ENCODE measurements at places on chromosomes 11 and 22.

DNA sequence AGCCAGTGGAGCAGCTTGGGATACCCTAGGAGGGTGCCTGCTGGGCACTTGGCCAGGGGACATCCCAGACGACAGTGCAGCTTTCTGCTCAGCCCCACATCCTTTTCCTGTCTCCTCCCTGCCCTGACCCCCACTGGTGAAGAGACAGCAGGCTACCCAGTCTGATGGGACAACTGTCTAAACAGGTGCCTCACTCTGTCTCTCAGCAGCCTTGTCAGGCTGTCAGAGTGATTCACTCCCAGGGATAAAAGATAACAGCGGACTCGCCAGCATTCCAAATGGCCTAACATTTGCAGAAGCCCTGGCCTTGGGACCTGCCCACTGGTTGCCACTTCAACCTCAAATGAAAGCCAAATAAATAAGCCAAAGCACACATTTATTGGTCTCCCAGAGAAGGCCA, 318.6 kb upstream of the PLET1 start:
- no peak for DNase-seq

- no peak for DNase-seq
Measured at GRCh38 chr11:100578831-100579311, 108.2 kb upstream of the ARHGAP42 start.

DNA sequence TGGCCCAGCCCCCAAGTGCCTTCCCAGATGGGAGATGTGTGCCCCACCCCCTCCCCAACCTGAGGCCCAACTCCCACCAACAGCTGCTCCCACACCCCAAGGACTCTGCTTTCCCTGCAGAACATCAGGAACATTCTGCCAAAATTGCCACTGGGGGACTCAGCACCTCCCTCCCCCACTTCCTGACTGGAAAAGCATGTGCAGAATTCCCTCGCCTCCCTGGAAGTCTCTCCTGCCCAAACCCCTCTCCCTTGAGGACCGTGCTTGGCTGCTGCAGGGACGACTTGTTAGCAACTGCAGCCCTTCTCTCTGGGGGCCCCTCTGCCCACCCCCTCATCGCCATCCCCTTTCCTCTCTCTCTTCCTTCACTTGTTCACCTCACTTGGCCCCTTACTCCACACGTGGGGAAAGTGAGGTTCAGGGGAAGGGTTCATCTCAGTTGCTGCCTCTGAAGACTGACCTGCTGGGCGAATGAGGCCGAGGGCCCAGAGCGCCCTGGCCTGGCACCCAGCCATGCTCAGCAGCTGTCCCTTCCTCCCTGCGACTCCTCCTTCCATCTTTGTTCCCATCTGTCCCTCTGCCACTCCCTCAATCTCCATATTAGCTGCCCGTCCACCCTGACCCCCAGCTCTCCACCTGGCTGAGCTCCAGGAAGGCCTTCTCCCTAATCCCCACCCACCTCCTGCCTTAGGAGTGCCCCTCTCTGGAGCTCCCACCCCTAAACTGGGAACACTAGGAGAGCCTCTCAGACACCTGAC, 105.1 kb downstream of the CHST1 start:
- DNase-seq, result no peak

- DNase-seq, result no peak
Measured at GRCh38 chr11:61764606-61765260, 12.3 kb downstream of the MYRF start.

- no peak for DNase-seq
Measured at GRCh38 chr11:34135439-34135838, 30.0 kb downstream of the NAT10 start.
